ENCODE measurements at places on chromosomes 12 and 14. TPM values are rescaled to one million over a fixed set of nuclear protein-coding genes. Genes with fewer than 3 reads are reported as not detected.

SMCO2 gene
- not detected for total RNA-seq

GRCh38 chr14:102445641-102446040 lies 63.9 kb downstream of the ANKRD9 start:
- DNase-seq = no peak

GRCh38 chr12:106120519-106121105 lies 18.1 kb downstream of the NUAK1 start:
- no peak for DNase-seq

GRCh38 chr12:63305901-63306875 lies 155.2 kb upstream of the AVPR1A start:
- DNase-seq = no peak

DNA sequence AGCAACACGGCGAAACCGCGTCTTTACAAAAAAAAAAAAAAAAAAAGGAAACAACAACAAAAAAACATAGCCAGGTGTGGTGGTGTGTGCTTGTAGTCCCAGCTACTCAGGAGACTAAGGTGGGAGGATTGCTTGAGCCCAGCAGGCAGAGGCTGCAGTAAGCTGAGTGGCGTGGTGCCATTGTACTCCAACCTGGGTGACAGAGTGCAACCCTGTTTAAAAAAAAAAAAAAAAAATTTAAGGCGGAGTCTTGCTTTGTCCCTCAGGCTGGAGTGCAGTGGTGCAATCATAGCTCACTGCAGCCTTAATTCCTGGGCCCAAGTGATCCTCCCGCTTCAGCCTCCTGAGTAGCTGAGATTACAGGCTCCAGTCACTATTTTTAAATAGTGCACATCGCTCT lies 18.2 kb upstream of the FIGNL2 start:
- no peak for DNase-seq

Measured in GM23248 (cell line).